ENCODE measurements at places on chromosomes 7 and 10.

GRCh38 chr7:103446049-103446520 is at the start of gene SLC26A5:
Gene SLC26A5, minus strand, starts transcription at chr7:103446207. Its CDS starts 24,693 bp downstream, at chr7:103421514.
- no peak for DNase-seq

DNA sequence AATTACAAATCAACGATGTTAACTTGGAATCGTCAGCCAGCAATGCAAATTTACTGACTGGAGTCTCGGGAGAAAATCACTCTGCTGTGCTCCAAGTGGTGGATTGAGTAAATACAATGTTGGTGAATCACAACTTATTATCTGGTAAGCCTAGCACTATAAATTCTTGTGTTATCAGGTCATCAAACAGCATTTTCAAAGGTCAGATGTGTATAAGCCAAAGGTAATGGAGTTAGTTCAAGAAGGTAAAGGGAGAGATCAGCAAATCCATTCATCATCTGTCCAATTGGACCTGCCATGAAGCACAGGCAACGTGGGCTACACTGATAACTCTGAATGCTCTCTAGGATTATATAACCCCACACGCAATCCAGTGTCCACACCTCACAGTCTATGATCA is 13.9 kb downstream of the CUBN start:
- no peak for DNase-seq

- DNase-seq = no peak
These were observed 220.6 kb downstream of the CCDC3 start for GRCh38 chr10:12780634-12781601.

GRCh38 chr10:69460576-69461242 is 9.4 kb downstream of the TSPAN15 start:
- no peak for DNase-seq

GRCh38 chr7:116572036-116572435 is 47.2 kb downstream of the CAV1 start:
- DNase-seq = no peak

DNA sequence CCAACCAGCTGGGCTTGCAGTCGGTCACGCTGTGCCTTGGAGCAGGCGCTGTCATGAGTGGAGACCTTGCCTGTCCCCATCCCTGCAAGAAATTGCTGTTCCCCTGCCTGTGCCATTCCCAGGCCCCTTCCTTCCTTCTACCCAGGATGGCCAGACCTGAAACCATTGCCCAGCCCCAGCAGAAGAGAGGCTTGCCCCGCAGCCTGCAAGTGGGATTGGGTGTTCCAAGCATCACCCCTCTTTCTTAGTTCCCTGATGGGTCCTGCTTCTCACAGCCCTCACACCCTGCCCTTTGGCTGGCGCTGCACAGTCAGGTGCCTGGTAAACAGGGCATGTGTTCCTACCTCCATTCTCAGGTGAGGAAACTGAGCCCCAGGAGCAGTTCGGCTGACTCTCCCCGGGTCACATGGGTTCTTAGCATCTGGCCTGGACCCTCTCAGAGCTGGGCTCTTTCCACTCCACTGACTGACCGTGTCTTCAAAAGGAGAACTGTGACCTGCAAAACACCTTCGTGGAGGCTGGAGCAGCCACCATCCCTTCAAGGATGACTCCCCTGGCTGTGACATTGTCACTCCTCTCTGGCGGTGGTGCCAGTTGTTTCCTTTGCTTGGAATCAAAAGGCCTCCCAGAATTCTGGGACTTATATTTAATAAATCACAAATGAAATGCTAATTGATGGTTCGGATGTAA is 41.9 kb upstream of the PDCD4 start:
- DNase-seq = no peak

DNA sequence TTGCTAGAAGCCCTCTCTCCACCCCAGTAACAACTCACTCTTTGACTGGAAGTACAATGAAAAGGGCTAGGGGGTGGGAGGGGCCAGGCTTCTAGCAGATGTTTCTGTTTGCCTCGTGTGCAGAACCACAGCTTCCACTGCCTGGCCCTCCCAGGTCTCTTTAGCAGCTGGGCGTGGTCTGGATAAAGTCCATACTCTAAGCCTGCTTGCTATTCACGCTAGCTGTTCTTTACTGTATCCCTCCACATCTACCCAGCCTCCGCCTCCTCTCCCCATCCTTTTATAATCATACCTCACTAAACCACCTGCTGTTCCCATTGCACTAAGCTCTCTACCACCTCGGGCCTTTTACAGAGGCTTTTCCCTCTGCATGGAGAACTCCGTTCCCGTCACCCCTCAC is 288.8 kb downstream of the CAMK1D start:
- DNase-seq = no peak

- DNase-seq = no peak
These were observed 91.5 kb downstream of the ABCA13 start for GRCh38 chr7:48262606-48263310.

DNA sequence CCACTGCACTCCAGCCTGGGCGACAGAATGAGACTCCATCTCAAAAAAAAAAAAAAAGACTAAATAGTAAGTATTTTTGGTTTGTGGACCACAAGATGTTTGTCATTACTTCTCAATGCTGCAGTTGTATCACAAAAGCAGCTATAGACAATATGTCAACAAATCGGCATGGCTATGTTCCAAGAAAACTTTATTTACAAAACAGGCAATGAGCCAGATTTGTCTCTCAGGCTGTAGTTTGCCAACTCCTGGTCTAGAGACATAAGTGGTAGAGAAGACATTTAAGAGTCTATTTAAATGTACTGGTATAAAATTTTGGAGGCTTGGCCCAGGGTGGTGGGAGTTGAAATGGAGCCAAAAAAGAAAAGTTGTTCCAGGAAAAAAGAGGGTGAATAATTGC is 185.8 kb downstream of the SORCS1 start:
- no peak for DNase-seq

DNA sequence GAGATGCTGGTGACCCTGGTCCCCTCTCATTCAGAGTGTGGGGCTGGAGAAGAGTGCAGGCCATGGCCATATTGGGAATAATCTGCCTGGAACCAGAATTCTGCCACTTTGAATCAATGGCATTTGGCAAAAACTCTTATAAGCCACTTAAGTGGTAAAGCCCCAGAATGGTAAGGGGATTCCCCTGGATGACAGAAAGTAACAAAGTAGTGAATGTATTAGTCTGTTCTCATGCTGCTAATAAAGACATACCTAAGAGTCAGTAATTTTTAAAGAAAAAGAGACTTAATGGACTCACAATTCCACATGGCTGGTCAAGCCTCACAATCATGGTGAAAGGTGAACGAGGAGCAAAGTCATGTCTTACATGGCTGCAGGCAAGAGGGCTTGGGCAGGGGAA is 248.6 kb downstream of the SH2D4B start:
- no peak for DNase-seq

GRCh38 chr7:80584778-80585177 is 53.7 kb upstream of the CD36 start:
- no peak for DNase-seq

- DNase-seq = no peak
These were observed 295.5 kb downstream of the ABCA13 start for GRCh38 chr7:48466713-48467112.

- no peak for DNase-seq
These were observed 19.4 kb downstream of the WBP1L start for GRCh38 chr10:102763037-102763607.

DNA sequence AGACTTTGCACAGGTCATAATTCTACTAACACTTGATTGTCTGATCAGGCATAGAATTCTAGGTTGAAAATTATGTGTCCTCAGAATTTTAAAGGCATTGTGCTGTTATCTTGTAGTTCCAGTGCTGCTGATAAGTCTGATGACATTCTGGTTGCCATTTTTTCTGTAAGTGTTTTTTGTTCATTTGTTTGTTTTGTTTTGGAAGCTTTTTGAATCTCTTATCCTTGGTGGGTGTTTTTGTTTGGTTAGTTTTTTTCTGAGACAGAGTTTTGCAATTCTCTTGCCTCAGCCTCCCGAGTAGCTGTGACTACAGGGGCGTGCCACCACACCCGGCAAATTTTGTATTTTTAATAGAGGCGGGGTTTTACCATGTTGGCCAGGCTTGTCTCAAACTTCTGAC is 178.9 kb downstream of the CCDC71L start:
- DNase-seq = no peak

DNA sequence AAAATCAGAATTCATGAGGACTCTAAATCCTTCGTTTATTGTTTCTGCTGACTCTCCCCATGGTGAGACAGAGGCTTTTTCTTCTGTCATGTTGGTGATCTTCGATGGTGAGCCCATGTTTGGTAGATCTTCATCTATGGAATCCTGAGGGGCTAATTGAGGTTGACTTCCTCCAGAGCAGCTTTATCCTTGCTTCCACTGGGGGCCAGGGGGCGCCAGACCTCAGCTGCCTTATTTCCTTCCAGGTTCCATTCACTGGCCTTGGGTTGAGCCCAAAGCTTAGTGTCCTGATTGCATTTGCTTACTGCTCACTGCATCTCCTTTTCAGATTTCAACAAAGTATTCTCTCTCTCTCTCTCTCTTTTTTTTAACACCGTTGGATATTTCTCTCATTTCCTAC is 80.7 kb downstream of the GCC1 start:
- peak; percentile 12 for DNase-seq

GRCh38 chr7:130288168-130288567 is 4.8 kb upstream of the CPA4 start:
- no peak for DNase-seq

- no peak for DNase-seq
These were observed 77.9 kb downstream of the ARHGAP21 start for GRCh38 chr10:24645784-24646183.

- no peak for DNase-seq
These were observed 75.1 kb downstream of the DNAH11 start for GRCh38 chr7:21617916-21618390.

DNA sequence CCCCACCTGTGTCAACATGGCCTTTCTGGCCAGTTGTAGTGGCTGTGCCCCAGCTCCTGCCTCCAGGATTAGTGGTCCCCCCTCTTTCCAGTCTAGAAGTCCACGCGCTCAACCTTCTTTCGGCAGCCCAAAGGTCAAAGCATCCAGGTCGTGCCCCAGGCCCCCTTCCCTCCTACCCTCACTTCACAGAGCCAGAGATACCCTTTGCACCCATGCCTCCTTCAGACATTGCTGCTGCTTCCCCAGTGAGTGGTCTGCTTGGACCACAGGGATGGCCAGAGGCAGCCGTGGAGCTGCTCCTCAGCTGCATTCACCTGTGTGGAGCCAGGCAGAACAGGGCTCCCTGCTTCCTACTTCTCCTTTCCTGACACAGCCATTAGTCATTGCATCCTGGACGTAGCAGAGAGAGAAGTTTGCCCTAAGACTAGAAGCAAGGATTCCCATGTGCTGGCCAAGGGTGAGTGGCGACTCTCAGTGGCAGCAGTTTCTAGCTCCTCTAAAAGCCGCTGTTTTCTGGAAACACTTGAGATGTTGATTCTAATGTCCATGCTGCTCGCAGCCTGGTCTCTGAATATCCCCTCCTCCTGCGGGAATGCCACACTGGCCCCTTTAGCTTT is 243.1 kb upstream of the SHH start:
- no peak for DNase-seq

GRCh38 chr7:135168489-135169140 is 1.9 kb downstream of the CYREN start:
- no peak for DNase-seq

- DNase-seq = no peak
These were observed 5.5 kb downstream of the CHUK start for GRCh38 chr10:100223879-100224278.

- DNase-seq = no peak
These were observed 107.3 kb upstream of the NANOS1 start for GRCh38 chr10:118922226-118922625.

DNA sequence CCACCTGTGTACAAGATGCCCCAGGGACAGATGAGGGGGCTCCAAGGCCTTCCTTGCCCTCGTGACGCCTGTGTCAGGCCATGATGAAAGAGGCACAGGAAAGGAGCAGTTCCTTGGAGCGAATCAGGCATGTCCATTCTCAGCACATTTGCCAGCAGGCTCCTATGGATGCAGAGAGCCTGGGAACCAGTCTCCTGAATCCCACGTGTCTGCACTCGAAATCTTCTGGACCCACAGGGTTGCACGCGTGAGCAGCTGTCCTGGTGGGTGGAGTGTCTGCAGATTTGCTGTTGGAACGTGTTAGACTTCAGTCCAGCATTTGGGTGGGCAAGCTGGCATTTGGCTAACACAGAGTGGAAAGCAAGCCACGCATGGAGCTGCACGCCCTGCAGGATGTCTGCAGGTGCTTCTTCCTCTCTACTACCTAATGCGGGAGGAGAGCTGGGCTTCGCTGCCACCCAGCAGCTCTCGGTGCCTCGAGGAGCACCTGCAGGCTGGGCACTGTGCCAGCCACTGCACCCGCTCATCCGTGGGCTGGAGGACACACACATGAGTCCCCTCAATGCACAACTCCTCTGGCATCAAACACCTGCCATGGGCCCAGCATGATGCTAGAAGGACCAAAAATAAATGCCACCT is 140.7 kb downstream of the PAXIP1 start:
- DNase-seq = no peak

DNA sequence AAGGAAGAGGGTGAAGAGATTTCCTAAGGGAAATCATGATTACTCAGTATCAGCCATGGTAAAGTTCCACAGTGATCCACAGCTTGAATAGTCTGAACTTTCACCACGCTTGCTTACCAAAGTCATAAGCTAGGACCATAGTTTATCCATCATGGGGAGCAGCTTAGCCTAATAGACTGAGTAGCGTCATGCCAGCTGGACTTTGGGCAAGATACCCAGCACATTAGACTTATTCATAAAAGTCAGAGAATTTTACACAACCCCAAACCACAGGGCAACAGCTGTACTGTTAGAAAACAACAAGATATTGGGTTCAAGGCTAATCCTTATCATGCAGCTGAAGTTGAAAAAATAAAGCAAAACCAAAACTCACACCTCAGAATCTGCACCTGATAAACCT is 491.0 kb downstream of the XPNPEP1 start:
- DNase-seq = no peak

DNA sequence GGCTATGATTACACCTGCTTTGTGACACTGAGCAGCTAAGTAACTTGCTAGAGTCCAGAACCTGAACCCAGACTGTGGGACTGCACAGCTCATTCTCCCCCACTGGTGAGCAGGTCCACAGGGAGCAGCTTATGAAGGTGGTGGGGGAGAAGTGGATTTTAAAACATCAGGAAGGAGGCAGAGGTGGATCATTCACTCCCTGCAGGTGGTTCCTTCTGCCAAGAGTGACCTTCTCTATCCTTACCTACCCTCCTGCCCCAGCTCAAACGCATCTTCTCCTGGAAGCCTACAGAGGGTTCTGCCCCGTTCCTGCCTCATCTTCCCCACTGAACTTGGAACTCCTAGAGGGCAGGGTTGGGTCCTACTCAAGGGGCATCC is 539 bp upstream of the FAM241B start:
- DNase-seq = no peak

- no peak for DNase-seq
These were observed 2.8 kb downstream of the ZNF248 start for GRCh38 chr10:37854626-37855025.
